ENCODE measurements at places on chromosomes 4 and X. TPM values are rescaled to one million over a fixed set of nuclear protein-coding genes. Genes with fewer than 3 reads are reported as not detected.
A peak's percentile ranks its signal among the peaks of the same experiment; 100 is the strongest.

RAB9B gene
- total RNA-seq, result 1.5 TPM

UCP1 gene
- not detected for total RNA-seq

EDA2R gene
- not detected for total RNA-seq

CXCL3 gene
- total RNA-seq, result 153 TPM

ERAS gene
- total RNA-seq, result 0.47 TPM

TRIM60 gene
- total RNA-seq, result not detected

DUX4 gene
- not detected for total RNA-seq

CISD2 gene
- total RNA-seq, result 34.9 TPM

AKAP4 gene
- total RNA-seq, result not detected

MTNR1A gene
- total RNA-seq, result 1.6 TPM

CSAG1 gene
- total RNA-seq, result not detected

MAGEA8 gene
- total RNA-seq, result not detected

GAGE2A gene
- not detected for total RNA-seq

DBET gene
- total RNA-seq, result not detected

PAGE3 gene
- not detected for total RNA-seq

- DNase-seq, result no peak
Measured at GRCh38 chrX:32483534-32484136, 727.7 kb downstream of the DMD start.

DNA sequence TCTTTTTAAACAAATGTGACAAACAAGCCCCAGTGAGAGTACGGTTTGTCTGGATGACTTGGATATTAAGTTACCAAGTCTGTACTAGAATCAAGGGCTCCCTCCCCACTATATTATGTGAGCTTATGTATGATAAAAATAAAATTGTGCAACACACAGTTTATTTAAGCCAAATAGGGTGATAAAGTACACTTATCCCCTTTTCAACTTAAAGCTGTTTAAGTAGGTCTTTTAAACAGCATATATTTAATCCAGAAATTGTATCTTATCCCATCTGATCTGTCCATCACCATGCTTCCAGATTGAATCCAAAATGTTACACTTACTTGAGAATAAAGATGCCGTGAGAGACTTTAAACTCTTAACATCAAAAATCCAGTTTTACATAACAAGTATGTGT is 2.0 kb upstream of the KLHL34 start:
- DNase-seq, result no peak

DNA sequence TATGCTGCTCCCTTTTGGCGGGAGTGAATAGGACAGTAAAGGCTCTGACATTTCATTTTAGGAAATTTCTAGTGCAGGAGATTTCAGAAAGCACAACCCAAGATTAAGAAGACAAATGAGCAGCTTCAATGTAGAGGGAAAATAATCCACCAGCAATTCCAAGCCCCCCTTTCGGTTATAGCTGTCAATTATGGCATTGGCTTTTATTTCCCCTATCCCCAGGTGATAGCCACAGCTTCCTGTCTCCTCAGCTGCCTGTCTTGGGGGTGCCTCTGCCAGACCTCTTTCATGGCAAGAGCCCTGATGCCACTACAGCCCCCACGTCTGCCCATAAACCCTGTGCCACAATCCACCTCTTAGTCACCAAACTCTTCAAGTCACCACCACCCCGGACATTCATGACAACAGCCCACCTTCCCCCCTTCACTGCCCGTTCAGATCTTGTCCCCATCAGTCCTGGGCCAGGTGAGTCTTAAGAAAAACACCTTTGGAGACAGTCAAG is 48.4 kb upstream of the CLNK start:
- no peak for DNase-seq

GRCh38 chr4:137694138-137694537 is 161.8 kb upstream of the PCDH18 start:
- DNase-seq, result no peak

- DNase-seq, result no peak
Measured at GRCh38 chr4:156195914-156196313, 242.2 kb upstream of the CTSO start.

GRCh38 chrX:150482537-150483206 is 85.7 kb upstream of the MTM1 start:
- DNase-seq, result peak; percentile 30

- no peak for DNase-seq
Measured at GRCh38 chr4:163611182-163611581, 116.7 kb downstream of the TMA16 start.

- no peak for DNase-seq
Measured at GRCh38 chrX:104482757-104483156, 83.2 kb upstream of the IL1RAPL2 start.

GRCh38 chr4:74397748-74398426 is 32.9 kb downstream of the EREG start:
- no peak for DNase-seq

DNA sequence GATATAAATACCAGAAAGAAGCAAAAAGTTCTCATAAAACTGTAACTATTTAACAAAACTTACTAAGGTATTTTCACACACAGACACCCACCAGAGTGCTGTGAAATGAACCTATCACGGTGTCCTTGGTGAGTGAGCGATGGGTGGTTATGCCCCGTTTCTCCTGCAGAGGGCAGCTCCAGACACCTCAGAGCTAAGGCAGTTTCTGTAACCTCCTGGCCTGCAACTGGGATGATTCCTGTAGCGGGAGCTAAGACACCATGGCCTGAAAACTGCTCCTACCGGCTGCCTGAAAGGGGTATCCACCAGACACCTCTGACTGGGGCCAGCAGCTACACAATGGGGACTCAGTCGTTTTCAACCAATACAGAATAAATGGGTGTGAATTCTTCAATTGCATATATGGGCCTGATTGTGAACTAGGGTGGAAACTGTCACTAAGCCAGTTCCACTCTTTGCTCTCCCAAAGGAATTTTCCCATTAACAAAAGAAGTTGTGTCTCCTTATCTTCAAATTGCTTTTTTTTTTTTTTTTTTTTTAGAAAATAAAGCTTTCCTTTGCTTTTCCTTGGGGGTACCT is 2375.8 kb upstream of the TENM3 start:
- peak; percentile 61 for DNase-seq

- no peak for DNase-seq
Measured at GRCh38 chr4:40966091-40966490, 216.3 kb downstream of the NSUN7 start.

- no peak for DNase-seq
Measured at GRCh38 chrX:143615851-143616250, 20.1 kb downstream of the SLITRK4 start.

GRCh38 chr4:7429601-7430078 is 5.1 kb downstream of the PSAPL1 start:
- no peak for DNase-seq

DNA sequence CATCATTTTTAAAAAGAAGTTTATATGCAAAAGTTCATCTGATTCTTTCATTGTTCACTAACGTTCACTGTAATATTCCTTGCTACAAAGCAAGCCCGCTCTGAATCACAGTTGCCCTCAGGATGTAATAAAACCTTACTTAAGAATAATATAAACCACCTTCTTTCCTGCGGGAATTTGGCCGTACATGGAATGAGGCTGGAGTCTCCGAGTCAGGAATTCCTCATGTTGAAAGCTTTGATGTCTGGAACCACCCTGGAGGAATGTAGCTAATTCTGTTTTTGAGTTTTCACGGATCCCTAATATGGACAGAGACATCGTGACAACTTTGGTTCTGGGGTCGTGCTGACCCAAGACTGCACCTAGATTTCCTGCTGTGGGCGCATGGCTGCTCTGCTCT is 58.5 kb downstream of the CRLF2 start:
- DNase-seq, result no peak

- DNase-seq, result no peak
Measured at GRCh38 chr4:47661741-47662140, 176.1 kb downstream of the CORIN start.

DNA sequence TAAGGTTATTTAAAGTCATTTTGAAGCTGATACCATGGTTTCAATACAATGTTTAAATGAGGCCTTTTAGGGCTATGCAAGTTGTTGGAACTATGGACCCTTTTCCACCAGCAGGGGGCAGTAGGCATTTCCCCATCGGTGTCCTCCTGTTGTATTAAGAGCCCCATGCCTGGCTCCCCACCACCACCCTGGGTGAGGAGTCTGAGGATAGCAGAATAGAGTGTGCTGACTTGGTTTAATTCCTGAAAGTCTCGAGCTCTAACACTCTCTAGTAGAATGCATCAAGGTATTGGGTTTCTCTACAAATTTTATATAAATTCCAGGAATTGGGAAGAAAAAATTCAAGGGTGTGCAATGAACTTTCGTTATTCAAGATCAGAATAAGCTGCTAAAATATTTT is 234.8 kb upstream of the JADE1 start:
- peak; percentile 81 for DNase-seq

GRCh38 chr4:100519205-100519604 is 1.4 kb upstream of the EMCN start:
- DNase-seq, result no peak

DNA sequence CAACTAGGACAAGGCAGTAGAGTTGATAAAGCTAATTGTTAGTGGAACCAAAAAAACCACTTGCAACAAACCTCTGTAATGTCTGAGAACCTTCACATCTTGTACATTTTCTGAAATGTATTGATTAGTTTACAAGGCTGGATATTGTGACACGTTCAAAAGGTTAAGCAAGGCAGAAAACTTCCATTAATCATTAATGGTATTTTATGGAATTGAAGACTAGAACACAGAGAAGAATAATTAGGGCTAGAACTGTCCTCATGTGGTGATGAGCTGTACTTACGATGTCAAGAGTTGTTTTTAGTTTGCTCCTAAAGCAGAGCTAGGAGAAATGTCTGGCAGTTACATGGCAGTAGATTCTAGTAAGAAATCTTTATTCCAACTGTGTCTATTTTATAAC is 12.3 kb downstream of the GC start:
- no peak for DNase-seq

DNA sequence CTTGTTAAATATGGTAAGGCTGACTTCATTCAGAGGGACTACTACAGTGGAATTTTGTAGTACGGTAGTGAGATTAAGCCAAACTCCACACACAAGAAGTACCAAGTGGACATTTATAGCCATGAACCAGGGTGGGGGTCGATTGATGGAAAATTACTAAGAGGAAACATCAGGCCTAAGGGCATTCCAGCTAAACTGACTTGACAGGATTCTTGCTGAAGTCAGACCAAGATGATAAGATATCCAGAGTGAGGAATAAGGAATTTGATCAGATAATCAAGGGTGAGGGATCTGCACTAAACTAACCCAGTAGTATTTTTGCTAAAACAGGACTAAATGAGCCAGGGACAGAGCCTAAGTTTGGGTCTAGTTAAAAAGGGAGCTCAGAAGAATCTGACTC is 597.5 kb downstream of the RPA4 start:
- no peak for DNase-seq

DNA sequence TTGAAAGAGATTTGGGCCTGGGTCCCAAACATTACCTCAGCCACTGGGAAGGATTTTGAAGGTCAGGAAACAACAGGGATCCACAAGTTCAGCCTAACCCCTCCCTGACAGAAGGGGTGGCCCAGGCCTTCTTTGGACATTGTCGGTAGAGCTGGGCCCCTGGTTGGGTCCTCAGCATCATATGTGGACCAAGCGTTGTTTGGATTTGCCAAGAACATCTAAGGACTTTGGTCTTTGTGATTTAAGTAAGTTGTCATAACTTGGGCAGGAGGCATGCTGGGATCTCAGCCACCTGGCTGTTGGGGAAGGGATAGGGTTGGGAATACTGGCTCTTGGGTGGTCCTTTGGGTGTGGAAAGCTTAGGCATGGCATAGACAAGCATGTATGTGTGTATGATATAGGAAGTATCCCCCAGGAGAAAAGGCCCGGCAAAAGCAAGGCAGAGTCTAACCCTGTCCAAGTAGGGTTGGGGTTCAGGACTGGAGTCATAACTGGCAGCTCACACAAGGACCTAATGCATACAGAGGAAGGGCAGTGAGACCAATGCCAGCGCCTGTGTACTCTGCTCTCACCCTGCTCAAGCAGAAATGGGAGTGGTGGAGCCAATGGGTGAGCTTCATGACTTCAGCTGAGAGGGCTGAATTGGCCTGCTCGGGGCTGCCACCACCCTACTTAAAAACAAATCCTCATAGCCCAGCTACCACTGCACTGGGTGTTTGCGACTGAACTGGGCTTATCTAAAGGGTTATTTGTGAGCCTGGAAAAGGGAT is 102.8 kb downstream of the RTL5 start:
- no peak for DNase-seq

DNA sequence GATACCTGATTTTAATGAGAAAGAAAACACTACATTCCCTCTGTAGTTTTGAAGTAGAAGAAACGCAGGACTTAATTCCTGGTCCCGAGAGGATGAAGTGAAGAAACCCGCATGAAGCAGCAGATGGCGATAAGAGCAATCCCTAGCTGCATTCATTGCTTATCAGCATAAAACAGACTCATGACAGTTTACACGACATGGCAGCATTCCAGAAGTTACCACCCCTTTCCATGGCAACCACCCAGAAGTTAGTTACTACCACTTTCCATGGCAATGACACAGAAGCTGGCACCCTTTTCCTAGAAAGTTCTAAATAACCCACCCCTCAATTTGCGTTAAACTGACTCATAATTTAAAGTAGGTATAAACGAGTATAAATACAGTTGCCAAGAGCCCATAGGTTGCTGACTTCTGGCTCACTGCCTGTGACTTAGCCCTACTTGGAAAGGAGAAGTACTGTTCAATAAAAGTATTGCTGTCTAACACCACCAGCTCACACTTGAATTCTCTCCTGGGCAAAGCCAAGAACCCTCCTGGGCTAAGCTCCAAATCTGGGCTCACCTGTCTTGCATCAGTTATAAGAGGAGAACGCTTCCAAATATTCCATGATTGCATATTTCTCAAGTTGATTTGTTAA is 5.5 kb upstream of the XAGE2 start:
- DNase-seq, result peak; percentile 28

DNA sequence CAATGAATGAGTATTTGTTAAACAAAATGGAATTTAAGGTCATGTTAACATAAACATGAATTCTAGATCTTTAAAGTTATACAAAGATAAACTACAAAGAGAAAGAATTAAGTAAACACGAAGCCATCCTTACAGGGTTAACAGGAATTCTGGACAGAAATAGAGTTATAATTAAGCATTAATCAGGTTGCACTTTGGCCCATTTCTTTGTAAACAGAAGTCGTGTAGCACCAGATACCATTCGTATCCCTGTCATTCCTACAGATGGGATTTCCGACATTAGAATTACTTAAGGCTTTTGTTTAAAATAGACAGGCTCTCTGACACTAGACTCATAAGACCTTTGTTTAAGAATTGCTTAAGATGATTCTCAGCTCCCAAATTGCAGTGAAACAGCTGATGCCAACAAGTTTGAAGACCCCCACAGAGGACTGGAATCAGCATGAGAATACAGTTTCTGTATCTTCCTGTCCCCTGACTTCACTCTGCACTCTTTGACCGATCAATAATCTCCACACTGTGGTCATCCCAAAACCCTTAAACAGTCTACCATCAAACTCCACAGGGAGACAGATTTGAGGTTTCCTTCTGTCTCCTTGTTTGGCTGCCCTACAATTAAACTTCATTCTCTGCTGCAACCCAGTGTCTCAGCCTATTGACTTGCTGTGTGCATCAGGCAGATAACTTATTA is 22.3 kb upstream of the TMEM150C start:
- no peak for DNase-seq

DNA sequence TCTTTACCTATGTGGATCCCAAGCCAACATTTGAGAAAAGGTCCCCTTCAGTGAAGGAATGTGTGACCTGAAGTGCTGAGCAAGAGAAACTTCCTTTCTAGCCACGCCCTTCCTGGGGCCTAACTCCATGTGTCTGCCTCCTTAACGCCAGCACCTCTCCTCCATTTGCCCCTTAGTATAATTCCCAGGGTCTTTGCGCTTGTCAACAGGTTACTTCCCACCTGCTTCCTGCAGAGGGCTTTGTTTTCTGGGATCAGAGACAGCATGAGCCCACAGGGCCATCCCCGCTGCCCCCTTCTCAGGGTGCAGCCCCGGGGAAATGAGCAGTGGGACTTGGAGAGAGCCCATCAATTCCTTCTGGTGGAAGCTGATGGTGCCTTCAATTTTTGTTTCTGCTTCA is 45.9 kb upstream of the DRD5 start:
- no peak for DNase-seq

Measured in Calu3 (cell line).